T-helper 2 cell (primary cell): ENCODE measurements at places on chromosomes 3 and 15.

- DNase-seq, result peak; percentile 71
These were observed 252 bp upstream of the ARMC8 start for GRCh38 chr3:138186803-138187295.

- no peak for DNase-seq
These were observed 103.0 kb downstream of the ISL2 start for GRCh38 chr15:76439542-76439941.

- peak; percentile 22 for DNase-seq
These were observed 14.0 kb downstream of the VILL start for GRCh38 chr3:38004415-38005075.

- no peak for DNase-seq
These were observed 97.1 kb downstream of the TMEM212 start for GRCh38 chr3:171940151-171940649.

DNA sequence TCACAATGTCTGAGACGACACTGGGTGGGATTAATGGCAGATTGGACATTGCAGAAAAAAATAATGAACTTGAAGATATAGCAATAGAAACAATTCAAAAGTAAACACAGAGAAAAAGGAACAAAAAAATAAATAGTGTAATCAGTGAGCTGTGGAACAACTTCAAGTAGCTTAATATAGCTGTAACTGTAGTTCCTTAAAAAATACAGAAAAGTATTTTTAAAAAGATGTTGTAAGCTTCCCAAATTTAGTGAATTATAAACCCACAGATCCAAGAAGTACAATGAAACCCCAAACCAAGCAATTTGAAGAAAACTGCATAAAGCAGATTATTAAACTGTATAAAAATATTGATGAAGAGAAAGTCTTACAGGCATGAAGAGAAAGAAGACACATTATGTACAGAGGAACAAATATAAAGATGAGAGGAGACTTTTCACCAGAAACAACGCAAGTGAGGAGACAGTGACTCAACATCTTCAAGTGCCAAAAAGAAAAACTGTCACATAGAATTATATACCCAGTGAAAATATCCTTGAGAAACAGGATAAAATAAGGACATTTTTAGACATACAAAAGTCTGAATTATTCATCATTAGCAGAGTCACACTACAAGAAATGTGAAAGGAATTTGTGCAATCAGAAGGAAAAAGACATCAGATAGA is 176.4 kb downstream of the NFKBIZ start:
- DNase-seq, result no peak

DNA sequence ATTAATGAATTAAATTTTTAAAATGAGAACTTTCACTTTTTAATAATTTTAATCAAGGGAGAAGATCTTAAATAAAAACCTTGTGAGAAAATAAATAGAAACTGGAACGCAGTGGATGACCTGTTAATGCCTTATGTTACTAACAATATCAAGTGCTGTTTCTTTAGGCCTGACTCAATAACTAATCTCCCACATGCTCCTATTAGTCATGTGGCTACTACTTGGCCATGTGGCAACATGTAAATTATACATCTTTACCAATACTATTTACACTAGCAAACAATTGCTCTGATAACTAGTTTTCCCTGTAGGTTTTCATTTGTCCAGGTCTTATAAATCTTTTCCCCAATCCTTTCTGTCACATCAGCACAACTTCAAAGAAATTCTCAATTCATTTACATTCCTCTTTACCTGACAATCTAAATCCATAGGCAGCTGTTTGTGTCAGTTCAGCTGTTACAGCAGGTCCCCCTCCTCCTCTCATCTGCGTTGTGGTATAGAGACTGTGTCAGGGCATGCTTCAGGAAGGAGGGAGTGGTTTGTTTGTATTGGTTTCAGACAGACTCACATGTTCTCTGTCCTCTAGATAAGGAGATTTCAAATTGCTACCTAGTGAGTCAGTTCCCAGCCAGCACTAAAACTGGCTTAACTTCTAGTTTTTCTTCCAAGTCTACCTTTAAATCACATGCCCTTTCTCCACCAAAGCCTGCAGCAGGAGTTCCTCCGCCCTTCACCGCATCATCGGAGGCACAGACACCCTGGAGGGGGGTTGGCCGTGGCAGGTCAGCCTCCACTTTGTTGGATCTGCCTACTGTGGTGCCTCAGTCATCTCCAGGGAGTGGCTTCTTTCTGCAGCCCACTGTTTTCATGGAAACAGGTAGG is 11.3 kb upstream of the C3orf52 start:
- DNase-seq, result no peak

DNA sequence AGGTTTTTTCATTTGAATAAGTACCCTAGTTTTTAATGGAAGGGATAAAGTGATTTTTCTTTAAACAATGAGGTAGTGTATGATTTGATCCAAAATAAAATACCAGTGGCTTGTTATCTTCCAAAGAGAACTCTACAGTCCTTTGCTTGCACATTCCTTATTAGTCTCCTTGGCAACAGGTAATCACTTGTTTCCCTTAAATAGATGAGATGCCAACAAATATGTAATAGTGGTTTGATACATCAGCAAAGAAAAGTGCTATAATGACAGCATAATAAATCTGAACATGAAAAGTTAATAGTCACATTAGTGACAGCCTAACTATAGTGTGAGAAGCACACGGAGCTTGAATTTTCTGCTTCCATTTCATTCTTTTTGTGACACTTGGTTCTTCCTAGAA is 360.2 kb downstream of the ZNF385D start:
- DNase-seq, result no peak

- no peak for DNase-seq
These were observed at the start of gene MRAS for GRCh38 chr3:138347960-138348753. Gene MRAS (plus strand): TSS chr3:138348579. CDS start chr3:138372884, 24,305 bp downstream.
